ENCODE measurements at places on chromosomes 4 and X.

DNA sequence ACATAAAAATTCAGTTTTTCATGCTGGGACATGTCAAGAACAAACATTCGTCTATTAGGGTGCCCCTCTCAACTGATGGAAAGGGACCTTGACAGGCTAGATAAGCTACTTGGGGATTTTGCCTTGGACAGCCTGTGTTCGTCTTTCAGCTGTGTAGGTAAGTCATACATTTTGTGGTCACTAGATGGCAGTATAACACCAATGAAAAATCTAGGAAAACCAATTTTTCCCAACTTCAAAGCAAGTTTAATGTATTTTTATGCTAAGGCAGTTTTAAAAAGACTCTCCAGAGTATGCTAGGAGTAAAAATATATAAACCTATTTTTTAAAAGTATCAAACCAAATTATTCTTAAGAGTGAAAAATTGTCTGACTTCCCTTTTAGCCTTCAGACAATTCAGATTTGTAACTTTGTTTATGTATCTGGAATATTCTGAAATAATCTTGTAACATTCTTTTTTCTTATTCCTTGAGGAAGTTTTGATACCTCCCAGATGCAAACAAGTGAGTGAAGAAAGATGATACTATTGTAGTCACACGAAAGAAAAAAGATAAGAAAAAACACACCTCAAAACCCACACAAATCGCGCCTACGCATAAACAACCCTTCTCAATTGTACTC, 158.3 kb downstream of the CPE start:
- no peak for DNase-seq

GRCh38 chr4:75831856-75832405, 70.3 kb downstream of the PPEF2 start:
- no peak for DNase-seq

- no peak for DNase-seq
These were observed 9.8 kb downstream of the NDNF start for GRCh38 chr4:121062521-121062920.

GRCh38 chrX:100098660-100099375, 311.3 kb downstream of the PCDH19 start:
- DNase-seq: no peak

DNA sequence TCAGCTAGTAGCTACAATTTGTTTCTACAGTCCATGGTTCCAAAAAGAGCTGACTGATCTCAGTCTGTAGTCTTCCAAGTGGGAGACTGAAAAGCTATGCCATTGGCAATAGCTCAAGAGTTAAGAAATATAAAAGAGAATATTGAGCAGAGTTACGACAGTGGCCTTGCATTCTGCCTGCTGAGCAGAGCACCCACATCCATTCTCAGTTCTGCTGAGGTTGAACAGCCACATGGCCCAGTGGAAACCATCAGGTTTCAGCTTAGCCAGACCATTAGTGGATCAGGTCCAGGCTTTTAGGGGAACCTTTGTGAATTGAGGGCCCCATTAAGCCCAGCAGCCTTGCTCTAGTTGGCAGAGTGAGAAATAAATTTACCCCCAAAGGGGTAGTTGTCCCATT, 28.1 kb downstream of the ZNF81 start:
- no peak for DNase-seq
